ENCODE measurements at places on chromosomes 5 and 9.

- no peak for DNase-seq
Measured at GRCh38 chr9:93650448-93650847, 74.1 kb downstream of the PHF2 start.

DNA sequence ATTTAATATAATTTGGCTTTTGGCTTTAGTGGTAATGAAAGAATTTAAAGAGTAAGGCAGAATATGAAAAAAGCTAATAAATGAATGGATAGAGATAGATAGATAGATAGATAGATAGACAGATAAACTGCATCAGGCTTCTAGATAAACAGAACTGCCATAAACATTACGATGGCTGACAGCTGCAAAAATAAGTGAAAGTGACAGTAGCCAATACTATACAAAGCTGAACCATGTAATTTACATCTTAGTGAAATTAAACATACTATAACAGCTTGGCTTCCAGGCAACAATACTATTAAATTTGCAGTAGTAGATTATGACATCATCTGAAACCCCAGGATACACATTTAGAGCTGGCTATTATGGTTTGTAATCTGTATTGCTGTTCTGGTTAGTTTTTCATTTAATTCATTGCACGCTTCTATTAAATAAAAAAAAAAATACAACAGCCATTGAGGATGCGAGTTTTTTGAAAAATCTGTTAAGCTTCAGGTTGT, 1354.8 kb downstream of the PTPRD start:
- DNase-seq: peak; percentile 96

DNA sequence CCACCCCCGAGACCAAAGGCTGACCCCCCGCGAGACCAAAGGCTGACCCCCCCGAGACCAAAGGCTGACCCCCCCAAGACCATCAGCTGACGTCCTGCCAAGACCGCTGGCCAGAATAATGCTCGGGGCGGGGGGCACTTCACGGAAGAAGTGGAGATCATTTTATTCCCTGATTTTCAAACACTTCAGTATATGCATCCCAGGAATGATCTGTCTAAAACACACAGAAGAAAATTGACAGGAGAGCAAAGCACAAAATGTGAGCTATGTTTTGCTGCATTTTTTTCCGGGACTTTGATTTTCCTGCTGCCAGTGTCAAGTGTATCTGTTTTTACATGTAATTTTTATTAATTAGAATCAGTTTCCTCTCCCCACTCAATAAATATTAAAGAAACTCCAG, 67.1 kb downstream of the ADAMTS2 start:
- no peak for DNase-seq

GRCh38 chr5:154818471-154819116, 31.8 kb downstream of the FAXDC2 start:
- DNase-seq: no peak

DNA sequence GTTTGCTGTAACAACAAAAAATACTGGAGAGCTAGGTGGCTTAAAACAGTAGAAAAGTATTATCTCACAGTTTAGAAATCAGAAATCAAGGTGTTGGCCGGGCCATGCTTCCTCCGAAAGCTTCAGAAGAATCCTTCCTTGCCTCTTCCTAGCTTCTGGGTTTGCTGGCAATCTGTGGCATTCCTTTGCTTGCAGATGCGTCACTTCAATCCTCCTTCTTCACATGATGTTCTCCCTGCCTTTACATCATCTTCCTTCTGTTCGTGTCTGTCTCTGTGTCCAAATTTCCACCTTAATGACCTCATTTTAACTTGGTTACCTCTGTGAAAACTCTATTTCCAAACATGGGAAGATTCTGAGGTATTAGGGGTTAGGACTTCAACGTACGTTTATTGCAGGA, 90.4 kb upstream of the CHD1 start:
- DNase-seq: no peak

GRCh38 chr5:150186137-150186536, 3.7 kb upstream of the SLC6A7 start:
- DNase-seq: no peak

All from NCI-H2081 treated with DMSO at 0.1 percent for 48 hours (cell line).